ENCODE measurements at places on chromosomes 7 and 10.

GRCh38 chr7:16874066-16874465, 7.7 kb downstream of the AGR3 start:
- DNase-seq: no peak

DNA sequence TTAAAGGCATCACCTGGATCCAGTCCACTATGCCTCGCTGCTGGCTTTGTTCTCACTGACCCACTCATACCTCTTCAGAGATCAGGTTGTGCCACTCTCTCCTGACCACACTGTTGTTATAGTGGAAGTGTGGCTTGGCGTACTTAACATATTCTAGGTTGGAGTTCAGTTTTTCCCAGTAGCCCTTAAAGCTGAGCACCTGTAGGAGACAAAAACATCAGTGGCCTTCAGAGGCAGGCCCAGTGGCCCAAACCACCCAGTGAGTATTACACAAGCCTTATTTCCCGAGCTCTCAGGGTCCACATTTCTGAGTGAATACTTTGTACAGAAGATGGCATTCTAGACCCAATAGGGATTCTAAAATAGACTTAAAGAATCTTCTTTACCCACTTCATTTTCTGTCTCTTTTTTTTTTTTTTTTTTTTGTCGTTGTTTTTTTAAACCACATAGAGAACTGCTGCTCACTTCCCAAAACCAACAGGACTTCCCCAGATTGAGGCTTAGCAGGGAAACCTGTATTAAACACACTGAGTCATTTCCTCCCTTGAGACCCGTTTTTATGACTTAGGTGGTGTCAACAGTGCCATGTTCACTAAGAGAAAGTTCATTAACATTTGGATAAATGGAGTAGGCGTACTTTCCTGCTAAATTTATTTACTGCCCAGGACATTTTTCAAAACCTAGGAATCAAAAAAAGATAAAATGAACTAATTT, 85.8 kb downstream of the GSAP start:
- no peak for DNase-seq

GRCh38 chr10:111836064-111836463, 347.5 kb downstream of the GPAM start:
- no peak for DNase-seq

DNA sequence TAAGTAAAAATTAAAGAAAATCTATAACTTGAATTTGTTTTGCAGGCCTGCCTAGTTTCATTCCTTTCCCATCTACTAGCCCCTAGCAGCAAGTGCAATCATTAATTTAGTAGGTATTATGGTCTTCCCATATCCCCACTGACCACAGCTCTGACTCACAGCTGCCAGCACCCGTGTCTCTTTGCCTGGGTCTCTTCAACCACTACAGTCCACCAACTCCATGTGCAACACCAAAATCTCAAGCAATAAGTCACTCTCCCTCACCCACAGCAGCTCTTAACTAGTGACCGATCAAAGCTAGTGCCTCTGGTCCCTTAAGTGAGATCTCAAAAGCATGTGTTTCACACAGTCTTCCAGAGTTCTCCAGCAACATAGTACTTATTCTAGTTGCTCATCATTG, 26.0 kb upstream of the THSD7A start:
- DNase-seq: no peak

GRCh38 chr10:33237736-33238624, 96.5 kb downstream of the NRP1 start:
- no peak for DNase-seq

GRCh38 chr7:11272352-11272751, 298.7 kb downstream of the PHF14 start:
- no peak for DNase-seq

DNA sequence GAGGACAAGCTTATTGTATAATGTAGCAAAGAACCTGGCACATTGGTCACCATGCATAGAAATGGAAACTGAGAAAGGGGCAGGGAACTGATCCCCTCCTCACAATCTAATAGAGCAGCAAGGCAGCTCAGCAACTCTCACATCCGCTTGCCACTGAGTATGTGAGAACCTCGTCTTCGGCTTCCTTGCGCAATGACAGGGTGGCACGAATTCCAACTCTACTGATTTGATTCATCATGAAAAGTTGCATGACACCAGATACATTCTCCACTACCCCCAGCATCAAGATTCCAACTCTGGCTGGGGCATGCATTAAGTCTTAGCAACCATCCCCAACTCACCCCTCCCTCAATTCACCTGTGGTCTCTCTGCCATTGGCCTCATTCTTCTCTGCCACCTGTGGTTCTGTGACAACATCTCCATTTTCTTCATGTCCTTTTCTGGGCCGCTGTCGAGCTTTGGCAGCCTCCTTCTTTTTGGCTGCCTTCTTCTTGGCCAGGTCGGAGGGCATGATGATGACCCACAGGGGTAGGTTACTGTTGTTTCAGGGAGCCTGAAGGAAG, 976 bp downstream of the ABCF2 start:
- no peak for DNase-seq

GRCh38 chr10:114600057-114600456, 58.0 kb downstream of the ABLIM1 start:
- DNase-seq: no peak

DNA sequence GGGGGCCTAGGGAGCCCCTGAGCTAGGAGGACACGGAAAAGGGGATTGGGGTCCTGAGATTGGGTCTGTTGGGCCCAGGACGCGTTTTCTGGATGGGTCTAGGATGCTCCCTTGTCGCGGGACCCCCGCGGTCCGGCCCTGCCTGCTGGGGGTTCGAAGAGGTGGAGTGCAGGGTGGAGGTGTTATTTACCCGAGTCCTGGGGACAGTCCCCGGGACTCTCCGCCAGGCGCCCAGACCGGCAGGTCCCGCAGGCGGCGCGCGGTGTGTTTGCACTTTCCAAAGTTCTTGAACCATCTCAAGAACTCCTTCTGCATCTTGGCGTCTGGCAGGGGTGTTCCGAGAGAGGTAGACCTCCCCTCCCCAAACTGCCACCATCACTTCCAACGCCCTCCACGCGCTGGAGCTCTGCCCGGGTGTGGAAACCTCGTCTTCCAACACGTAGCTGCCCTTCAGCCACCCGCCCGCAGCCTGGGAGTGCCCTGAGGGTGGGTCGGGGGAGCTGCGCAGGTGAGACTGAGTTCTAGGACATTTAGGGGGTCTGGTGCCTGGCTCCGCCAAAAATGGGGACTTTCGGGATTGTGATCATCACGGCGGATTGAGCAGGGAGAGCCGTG, 569 bp downstream of the CAV1 start:
- DNase-seq: no peak

DNA sequence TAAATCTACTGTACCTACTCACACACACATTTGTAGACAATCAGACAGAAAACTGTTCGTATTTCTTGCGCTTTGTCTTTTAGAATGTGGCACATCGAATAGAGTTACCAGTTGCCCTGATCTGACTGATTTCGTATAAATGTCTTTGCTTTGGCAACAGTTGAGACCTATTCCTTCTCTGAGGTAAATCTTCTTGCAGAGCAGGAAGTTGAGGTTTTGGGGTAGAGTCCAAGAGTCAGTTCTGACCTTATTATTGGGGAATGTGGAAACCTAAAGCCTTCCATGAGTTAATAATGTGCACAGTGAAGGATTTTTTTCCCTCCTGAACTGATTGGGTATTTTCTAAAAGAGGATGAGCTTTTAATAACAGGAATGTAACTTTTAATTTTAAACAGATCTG, 135.3 kb downstream of the KIAA1217 start:
- no peak for DNase-seq

- no peak for DNase-seq
Observed at GRCh38 chr7:87575521-87575920, 25.2 kb downstream of the ABCB1 start.

GRCh38 chr7:142319970-142320369, 62.1 kb upstream of the PRSS58 start:
- DNase-seq: no peak

- DNase-seq: no peak
Observed at GRCh38 chr10:76394707-76395042, 963.3 kb downstream of the LRMDA start.

GRCh38 chr7:66333443-66333842, 128.3 kb downstream of the TPST1 start:
- no peak for DNase-seq

DNA sequence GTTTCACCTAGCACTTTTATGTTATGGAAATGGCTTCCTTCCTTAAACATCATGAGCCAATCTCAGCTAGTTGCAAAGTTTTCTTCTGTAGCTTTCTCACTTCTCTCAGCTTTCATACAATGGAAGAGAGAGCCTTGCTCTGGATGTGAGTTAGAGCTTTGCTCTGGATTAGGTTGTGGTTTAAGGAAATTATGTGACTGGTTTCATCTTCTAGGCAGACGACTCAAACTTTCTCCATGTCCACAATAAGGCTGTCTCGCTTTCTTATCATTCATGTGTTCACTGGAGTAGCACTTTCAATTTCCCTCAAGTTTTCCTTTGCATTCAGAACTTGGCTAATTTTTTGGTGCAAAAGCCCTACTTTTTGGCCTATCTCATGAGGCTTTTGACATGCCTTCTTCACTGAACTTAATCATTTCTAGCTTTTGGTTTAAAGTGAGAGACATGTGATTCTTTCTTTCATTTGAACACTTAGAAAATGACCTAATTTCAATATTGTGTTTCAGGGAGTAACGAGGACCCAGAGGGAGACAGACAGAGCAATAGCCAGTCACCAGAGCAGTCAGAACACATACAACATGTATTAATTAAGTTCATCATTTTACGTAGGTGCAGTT, 49.8 kb downstream of the CNOT4 start:
- no peak for DNase-seq

DNA sequence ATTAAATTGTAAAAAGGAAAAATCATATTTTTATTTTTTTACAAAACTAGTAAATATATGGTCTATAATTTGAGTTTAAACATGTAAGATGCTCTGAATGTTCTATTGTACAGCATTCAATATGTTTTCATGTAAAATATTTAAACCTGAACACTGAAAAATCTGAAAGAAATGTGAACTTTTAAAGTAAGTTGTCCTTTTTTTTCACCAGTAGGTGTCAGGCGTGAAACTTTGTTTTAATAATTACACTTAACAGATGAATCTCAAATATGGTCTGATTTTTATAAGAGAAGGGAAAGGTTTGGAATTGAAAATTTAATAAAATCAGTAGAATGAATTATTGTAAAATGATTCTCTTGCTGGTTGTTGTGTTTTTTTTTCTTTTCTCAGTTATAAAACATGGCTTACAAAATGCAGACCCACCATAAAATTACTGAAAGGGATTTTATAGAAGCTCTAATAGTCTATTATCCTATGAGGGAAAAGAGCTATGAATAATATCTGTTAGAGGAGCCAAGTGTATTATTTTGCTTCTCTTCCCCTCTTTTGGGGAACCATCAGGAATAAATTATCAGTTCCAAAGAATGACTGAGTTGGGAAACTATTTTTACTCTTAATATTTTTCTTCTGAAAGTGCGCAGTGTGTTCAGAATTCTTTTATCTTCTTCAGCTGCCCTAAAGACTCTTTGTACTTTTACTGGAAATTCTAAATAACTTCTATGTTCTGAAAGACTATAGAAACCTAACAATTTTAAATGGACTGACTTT, 217.7 kb upstream of the FZD1 start:
- no peak for DNase-seq

- no peak for DNase-seq
Observed at GRCh38 chr10:96987141-96987841, 155.2 kb downstream of the LCOR start.

DNA sequence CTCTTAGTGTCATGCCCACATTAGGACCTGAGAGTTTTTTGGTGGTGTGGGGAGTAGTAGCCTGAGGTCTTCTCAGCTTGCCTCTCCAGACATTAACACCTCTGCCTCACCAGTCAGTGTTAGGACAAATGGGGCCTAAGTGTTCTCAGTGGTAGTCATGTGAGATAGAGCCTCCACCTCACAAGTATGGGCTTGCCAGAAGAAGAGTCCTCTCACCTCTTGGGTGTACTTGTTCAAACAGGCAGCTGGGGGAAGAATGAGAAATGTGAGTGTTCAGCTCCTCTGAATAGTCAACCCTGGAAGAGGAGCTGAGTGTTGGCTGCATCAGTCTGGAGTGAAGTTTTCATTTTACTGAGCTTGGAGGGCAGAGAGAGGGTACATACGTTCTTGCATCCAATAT, 464.6 kb downstream of the POM121L12 start:
- no peak for DNase-seq

DNA sequence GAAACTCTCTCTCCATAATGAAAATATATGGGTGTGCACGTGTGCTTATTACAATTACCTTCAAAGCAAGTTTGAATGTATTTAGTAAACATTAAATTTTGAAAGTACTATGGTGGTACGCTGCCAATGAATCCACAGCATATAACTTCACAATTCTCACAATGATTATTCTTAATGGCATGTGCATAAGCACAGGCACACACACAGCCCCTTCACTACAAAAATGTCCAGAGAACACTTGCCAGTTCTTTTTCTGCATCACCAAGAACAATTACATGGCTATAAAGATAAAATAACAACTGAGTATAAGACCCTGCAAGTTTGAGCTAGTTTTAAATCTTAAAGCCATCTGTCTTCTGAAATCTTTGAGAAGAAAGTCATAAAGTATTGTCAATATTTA, 22.2 kb downstream of the SGCE start:
- no peak for DNase-seq

DNA sequence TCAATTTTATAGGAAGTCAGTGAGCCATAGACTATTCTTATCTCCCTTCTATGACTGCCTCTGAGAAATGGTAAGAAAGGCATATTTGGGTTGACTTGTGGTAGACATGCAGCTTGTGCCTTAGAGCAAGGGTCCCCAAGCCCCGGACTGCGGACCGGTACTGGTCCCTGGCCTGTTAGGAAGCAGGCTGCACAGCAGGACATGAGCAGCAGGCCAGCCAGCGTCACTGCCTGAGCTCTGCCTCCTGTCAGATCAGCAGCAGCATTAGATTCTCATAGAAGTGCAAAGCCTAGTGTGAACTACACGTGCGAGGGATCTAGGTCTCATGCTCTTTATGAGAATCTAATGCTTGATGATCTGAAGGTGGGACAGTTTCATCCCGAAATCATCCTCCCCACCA, 180.6 kb downstream of the SND1 start:
- no peak for DNase-seq

- no peak for DNase-seq
Observed at GRCh38 chr7:158582089-158582456, 5.5 kb downstream of the PTPRN2 start.

GRCh38 chr7:54901840-54902239, 117.0 kb upstream of the EGFR start:
- no peak for DNase-seq

Data from activated T-cell treated with anti-CD3 and anti-CD28 coated beads for 24 hours (primary cell).